ENCODE measurements at places on chromosomes 5 and 9.

GRCh38 chr5:45038366-45038987, 229.7 kb downstream of the MRPS30 start:
- DNase-seq, result no peak

GRCh38 chr5:69024241-69024651, 69.6 kb upstream of the SLC30A5 start:
- no peak for DNase-seq

GRCh38 chr5:141430332-141431113, at the start of gene PCDHGA12:
TSS of gene PCDHGA12 (plus strand) at chr5:141430507. CDS start at chr5:141430760, 253 bp downstream.
- DNase-seq, result no peak

DNA sequence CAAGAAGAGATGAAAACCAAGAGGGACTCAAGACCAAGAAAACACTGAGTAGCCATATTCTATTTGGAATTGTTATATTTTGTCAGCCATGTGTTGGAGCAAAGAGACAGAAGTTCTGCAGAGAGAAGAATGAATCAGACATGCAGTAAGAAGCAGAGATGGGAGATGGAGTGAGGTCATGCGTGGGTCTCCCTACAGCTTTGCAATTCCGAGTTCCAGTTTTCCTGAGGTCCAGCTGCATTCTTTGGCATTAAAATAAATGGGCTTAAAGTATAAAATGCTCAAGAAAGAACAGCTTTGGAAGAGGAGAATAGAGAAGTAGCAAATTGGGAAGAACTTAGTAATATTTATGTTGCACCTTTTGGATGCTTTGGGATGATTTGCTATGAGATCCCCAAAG, 361.6 kb downstream of the NPR3 start:
- DNase-seq, result no peak

GRCh38 chr9:128153060-128153946, 4.0 kb downstream of the LCN2 start:
- no peak for DNase-seq

- no peak for DNase-seq
Observed at GRCh38 chr5:396531-396961, 46.4 kb upstream of the EXOC3 start.

DNA sequence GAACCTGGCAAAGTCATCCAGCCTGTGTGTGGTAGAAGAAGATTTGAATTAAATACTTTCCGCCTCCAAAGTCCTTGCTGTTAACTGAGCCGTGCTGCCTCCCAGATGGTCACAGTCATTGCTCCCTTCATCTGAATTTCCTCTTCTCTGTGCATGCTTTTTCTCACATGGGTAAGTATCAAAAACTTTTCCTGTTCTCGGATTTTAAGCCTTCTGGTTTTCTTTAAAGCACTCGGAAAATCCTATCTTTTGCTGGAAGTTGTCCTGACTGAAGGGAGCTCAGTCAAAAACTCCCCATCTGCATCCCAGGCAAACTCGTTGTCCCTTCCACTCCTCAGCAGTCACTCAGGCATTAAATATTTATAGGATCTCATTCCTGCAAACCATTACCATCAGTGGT, 290.0 kb upstream of the PIK3R1 start:
- DNase-seq, result no peak

- DNase-seq, result no peak
Observed at GRCh38 chr5:133390416-133391353, 221.7 kb downstream of the FSTL4 start.

DNA sequence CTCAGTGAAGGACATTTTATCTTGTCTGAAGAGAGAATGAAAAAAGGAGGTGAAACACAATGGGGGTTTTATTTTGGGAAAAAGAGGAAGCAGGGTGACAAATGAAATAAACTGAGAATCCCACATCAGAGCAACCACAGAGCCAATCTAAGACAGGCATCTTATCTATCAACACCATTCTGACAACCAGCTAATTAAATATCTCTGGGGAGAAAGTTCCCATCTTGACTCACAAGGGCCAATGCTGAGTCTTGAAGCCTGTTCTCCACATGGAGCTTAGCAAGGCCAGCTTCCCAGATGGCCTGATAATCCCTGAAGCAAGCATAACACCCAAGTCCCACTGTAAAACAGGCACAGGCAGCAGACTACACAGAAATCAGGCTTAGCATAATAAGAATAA, 30.4 kb downstream of the DPYSL3 start:
- no peak for DNase-seq

DNA sequence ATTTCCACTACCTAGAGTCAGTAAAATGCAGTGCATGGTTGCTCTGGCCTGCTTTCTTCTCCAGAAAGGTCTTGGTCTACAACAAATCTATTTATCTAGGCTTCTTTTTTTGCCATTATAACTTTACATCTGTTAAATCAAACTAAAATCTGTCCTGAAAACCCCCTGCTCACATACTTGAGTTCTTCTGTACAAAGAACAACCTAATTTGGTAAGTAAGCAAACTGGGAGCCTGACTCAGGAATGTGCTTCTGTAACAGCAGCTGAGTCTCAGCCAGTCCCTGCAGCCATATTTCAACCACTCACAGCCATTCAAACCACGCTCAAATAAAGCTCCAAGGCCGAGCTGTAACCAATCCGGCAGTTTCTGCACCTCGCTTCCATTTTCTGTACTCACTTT, 95.8 kb downstream of the PLPP1 start:
- DNase-seq, result no peak

- DNase-seq, result no peak
Observed at GRCh38 chr9:84891924-84892323, 222.4 kb downstream of the NTRK2 start.

DNA sequence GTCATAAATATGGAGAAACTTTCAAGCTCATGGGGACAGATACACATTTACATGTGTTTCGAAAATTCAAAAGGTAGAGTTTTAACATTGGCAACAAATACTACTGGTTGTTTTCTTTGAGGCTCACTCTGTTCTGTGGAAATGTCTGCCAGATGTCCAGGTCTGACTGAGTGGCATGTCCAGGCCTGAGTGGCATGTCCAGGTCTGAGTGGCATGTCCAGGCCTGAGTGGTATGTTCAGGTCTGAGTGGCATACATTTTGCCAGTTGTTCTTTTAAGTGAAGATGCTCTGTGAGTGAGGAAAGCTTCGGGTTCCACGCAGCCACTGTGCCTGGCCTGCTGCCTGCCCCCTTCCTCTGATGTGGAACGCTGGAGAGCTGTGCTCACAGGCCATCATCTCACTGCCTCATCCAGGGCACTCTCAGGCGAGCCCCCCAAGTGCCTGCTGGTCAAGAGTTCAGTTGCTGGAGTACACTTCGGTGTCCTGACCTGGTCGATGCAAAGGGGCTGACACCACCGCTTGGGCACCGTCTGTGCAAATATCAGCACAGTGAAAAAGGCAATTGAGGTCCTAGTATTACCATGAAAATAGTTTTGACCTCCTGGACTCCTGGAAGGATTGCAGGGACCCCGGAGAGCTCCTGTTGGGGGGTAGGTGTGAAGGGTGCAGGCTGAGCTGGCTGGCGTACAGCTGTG, 89.9 kb downstream of the EHMT1 start:
- no peak for DNase-seq

GRCh38 chr5:11012295-11012694, 251.3 kb upstream of the DAP start:
- no peak for DNase-seq

DNA sequence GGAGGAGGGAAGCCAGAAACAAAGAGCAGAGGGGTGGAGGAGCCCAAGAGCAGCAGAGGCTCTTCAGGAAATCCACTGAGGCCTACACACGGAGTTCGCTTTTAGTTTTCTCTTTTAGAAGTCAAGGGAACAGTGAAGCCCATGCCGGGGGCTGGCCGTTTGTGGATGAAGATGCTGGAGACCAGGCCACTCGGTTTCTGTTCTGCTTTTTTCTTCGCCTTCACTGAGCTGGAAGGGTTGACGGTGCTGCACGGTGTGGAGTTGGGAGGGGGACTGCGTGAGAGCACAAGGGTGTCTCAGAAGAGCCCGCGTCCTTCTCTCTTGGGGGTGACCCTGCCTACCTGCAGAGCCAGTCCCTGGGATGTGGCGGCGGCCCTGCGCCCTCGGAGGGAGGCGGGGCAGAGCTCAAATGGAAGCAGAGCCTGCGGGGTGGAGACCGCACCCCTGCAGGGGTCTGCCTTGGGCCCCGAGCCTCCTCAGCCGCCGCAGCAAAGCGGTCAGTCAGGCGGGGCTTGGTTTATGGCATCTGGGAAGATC, 68.5 kb upstream of the CACNA1B start:
- no peak for DNase-seq

DNA sequence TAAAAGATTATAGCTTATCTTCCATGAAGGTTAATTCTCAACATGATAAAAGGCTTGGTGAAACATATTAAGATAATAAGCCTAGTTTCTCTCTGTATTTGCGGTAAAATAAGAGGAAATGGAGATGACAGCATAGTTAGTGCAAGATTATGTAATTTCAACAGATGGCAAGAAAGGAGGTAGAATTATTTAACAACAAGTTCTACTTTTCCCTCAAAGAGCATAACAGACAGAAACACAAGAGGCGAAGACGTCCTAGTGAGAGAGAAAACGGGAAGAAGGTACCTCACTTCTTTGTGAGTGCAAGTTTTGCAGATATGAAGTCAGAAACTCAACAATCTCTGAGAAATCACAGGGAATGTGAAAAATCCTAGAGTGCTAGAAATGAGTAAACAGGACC, 144.8 kb upstream of the ADCY2 start:
- no peak for DNase-seq

DNA sequence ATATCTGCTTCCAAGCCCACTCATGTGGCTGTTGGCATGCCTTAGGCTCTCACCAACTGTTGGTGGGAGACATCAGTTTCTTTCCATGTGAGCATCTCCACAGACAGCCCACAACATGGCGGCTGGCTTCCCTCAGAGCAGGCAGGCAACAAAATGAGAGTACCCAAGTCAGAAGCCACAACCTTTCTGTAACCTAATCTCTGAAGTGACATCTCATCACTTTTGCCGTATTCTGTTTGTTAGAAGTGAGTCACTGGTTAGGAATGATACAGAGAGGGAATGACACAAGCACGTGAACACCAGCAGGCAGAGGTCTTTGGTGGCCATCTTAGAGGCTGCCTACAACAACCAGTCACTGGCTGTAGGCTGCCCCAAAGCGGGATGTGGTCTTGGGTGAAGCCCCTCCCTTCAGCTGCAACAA, 88.6 kb upstream of the RASGRF2 start:
- DNase-seq, result no peak

DNA sequence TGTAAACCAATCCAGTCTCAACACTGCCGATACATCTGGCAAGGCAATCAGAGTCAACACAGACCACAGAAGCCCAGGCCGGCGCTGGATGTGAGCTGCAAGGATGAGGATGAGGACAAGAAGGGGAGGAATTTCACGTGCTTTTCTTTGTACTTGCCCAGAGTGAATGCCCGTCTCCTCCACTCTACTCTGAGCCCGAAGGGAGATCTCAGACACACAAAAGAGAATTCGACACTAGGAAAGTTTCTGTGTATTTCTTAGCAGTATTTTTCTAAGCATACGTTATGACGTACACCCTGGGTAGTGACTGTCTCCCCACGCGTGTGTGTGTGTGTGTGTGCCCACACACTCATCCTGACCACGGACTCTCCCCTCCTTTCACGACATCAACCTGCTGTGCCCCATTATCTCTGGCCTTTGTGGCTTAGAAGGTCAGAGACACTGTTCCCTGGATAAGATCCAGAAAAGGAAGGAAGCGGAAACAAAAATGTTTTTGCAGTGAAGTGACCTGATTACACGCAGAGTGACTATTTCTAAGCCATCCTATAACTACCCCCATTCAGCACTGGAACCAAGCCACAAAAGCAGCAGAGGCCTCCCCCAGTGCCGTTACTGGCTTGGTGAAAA, 227.3 kb upstream of the DAPK1 start:
- no peak for DNase-seq

GRCh38 chr9:94821098-94821887, 94.8 kb downstream of the AOPEP start:
- no peak for DNase-seq

DNA sequence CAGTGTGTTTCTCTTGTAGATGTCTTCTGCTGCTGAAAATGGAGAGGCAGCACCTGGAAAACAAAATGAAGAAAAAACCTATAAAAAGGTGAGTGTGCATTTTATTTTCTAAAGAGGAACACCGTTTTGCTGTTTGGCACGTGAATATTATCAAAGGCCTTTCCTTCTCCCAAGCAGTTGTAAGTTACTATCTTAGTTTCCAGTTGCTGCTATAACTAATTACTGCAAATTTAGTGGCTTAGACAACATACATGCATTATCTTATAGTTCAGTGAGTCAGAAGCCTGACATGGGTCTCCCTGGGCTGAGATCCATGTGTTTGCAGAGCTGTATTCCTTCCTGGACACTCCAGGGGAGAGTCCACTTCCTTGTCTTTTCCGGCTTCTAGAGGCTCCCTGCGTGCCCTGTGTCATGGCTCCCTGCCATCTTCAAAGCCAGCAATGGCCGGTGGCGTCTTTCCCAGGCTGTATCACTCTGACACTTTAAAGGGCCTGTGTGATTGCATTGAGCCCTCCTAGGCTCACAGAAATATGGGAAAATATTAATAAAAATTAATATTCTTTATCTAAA, 117.6 kb downstream of the PIP5K1B start:
- no peak for DNase-seq

- no peak for DNase-seq
Observed at GRCh38 chr9:133264235-133264764, 10.7 kb downstream of the ABO start.

GRCh38 chr5:92470770-92471169, 1087.7 kb upstream of the ARRDC3 start:
- no peak for DNase-seq

DNA sequence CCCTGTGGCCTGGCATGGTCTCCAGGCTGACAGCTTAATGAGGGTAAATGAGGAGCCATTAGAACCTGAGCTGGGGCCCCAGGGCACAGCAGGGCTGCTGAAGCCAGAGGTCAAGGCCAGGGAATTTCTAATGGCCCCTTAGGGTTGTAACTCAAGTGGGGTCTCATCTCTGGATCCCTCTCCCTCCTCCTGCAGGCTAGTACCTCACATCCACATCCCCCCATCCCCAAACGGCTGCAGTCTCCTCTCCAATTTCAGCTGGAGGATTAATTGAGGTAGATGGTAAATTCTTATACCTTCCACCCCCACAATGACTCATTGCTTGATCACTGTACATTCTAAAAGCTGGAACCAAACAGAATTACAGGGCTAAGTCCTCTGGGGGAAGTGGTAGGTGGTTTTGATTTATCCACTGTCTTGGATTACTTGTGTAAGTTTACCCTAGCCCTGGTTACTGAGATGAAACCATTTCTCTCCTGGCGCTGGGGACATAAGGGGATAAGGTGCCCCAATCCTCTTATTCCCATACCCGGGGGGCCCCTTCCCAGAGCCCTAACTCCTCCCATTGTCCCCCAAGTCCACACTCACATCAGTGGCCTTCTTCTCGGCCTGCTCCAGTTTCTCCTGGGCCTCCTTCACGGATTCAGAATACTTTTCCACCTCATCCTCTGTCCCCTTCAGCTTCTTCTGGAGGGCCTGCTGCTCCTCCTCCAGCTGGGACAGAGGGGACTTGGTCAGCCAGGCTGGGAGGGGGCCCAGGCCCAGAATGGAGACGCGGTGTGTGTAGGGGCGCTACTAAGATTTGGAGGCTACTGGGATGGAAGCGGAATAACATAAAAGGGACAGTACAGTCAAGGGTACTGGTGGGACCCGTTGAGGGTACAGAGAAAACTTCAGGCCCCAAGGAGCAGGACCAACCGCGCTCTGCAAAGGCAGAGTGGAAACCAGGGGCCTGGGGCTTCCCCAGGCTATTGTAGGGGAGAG, 875 bp downstream of the TPM2 start:
- DNase-seq, result no peak

Data from activated CD4-positive, alpha-beta T cell treated with anti-CD3 and anti-CD28 coated beads, Interleukin-2, amount 50 U/mL, for 1 hour (primary cell).